CD4-positive, alpha-beta T cell treated with Interleukin-4 for 4 hours (primary cell): ENCODE measurements at places on chromosomes 5 and 9.

- DNase-seq: no peak
These were observed 92.9 kb upstream of the NEK6 start for GRCh38 chr9:124164811-124165210.

DNA sequence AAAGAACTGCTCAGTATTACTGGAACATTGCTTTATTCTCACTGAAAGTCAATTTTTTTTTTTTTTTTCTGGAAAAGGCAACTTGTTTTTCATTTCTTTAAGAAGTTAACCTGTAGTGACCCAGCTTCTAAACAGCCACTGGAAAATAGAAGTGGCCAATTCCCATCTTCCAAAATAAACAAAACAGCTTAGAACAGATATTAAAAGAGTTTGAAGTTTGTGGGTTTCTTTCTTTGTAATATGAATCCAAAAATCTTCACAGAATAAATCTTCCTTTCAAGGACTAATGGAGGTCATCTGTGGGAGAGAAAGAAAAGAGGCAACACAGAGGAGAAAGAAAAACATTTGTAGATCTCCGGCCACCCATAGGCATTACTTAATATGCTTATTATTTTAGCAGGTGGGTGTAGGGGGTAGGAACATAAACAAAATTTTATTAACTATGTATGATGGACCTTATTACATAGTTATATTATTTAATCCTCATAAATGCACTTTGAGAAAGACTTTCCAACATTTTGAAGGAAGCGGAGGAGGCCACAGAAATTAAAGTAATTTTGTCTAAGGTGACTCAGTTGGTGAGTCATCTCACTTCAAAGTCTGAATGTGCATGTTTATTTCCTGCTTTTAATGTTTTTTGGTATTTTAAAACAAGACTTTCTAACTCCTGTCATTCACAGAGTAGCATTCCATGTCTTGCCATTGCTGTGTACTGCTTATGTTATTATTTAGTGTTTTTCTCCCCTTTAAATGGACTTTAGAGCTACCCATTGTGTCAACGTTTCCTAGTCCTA is 1791.8 kb upstream of the WWC1 start:
- DNase-seq: no peak

DNA sequence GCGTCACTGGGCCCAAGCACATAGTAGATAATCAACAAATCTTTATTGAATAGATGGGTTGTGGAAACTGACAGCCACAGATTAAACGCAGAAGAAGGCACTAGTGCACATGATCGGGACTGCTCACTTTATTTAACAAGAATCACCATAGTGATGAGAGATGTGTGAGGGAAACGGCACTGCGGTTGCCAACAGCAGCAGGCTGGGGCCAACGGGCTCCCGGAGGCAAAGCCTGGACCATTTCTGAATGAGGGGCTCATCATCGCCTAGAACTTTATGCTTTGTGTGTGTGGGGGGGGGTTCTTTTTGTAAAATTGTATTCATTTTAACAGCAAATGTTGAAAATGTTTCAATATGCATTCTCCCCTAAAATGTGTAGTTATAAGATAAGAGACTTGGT is 61.9 kb upstream of the RUFY1 start:
- DNase-seq: no peak

GRCh38 chr9:120693700-120694008 is 20.6 kb downstream of the MEGF9 start:
- DNase-seq: no peak

- DNase-seq: no peak
These were observed 61.4 kb downstream of the SNX24 start for GRCh38 chr5:122906768-122907167.

DNA sequence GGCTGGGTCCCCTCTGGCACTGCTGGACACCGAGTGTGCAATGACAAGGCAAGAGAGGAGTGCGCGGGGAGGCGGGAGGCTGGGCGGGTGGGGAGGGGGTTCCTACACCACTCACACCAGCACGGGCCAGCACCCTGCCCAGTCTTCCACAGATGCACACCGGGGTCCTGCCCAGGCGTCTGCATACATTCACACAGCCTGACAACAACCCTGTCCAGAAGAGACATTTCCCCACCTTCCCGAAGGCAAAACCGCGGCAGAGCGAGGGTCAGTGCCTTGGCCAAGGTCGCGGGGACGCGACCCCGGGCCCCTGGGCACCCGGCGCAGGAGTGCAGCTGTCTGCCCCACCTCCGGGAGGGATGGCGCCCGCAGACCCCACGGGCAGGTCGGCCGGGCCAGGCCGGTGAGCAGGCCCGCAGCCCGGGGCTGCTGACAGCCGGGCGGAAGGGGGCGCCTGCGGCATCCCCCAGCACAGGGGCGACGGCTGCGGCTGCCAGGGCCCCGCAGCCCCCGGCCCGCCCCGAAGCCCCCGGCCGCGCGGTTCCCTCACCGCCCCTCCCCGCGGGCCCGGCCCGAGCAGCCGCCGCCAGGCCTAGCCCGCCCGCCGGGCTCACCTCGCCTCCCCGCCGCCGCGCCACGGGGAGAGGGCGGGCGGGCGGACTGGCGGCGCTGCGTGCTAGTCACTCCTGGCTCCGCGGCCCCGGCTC is 496 bp downstream of the MAPK9 start:
- no peak for DNase-seq

GRCh38 chr5:92678640-92679039 is 902.4 kb downstream of the NR2F1-AS1 start:
- no peak for DNase-seq

GRCh38 chr5:158770506-158770905 is 329.2 kb downstream of the EBF1 start:
- DNase-seq: no peak

DNA sequence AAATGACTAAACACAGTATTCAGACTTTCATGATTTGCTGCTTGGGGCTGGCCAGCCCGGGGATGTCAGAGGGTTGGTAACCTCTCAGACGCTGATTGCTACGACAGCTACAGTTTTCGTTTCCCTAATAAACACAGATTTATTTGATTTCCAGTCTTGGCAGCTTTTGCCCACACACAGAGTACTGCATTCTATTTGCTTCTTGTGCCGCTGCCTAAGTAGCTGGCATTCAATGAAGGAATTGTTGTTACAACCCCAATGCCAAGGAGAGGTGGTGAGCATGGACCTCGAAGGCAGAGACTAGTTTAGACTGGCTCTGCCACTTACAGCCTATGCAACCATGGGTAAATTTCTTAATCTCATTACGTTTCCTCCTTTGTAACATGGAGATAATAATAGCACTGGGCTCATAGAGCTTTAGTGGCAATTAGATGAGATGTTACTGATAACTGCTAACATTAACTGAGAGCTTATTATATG is 247.1 kb upstream of the PANK3 start:
- no peak for DNase-seq

DNA sequence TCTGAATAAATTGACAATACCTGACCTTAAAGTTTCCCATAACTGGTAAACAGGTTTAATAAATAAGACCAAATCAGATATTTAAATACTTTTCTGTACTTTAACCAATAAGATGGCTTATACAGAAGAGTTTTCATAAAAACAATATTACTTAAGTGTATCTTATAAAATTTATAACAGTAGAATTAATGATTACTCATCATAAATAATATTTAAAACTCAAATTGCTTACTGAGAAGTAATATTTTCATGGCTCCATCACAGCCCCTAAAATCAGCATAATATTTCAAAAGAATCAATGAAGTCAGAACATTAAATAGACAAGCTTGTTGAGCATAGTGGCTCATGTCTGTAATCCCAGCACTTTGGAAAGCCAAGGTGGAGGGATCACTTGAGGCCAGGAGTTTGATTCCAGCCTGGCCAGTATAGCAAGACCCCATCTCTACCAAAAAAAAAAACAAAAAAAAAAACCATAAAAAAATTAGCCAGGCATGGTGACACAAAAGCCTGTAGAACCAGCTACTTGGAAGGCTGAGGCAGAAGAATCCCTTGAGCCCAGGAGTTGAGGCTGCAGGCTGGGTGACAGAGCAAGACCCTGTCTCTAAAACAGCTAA is 23.5 kb downstream of the HOMER1 start:
- no peak for DNase-seq
